MCF 10A (cell line): ENCODE measurements at places on chromosomes 1 and 21. TPM values are rescaled to one million over a fixed set of nuclear protein-coding genes. Genes with fewer than 3 reads are reported as not detected.
A peak's percentile ranks its signal among the peaks of the same experiment; 100 is the strongest.

DNA sequence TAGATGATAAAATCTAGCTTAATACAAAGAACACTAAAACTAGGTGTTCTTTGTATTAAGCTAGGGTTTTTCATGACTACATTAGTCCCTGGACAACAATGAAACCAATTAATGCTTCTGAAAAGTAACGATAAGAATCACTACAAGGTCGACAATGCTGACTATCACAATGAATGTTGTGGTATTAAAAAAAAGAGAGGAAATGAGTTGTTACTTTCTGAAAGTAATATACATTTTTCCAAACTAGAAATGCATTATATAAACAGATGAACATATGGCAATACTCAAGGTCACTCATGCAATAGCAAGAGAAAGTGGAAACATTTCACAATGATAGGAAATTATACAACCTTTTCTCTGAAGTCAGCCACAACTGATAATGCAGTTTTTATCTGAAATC lies 19.0 kb downstream of the DPH5 start:
- no peak for DNase-seq

DNA sequence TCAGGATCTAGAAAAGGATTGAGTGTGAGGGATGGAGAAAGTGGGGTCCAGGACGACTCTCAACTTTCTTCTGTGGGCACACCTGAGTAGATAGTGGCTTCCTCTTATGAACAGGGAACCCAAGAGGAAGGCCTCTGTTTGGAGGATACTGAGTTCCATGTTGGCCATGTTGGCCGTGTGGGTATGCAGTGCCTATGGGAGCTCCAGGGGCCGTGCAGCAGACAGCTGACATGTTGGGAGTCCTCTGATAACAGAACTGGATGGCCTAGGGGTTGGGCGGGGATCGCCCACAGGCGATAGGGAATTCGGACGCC lies 43.0 kb downstream of the TMEM53 start:
- DNase-seq: no peak

DNA sequence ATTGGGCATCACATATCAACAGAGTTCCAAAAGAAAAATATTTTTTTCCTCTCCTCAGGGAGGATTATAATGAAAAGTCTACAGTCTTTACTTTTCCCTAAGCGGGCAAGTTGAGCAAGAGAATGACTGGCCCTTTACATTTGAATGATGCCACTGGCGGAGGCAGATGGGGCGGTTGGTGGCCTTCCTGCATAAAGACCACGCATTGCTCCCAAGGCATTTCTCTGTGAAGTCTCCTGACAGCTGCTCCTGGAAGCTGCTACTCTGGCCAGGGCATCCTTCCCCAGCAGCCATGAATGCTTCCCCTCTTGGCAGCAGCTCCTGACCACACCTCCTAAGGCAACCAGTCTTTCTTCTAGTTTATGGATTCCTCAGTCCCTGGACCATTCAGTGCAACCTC lies 161.1 kb upstream of the RRP15 start:
- DNase-seq: no peak

LEPROT gene
- total RNA-seq: 63.1 and 66.9 TPM in 2 replicates

GPR52 gene
- total RNA-seq: 0.86 and 1.2 TPM in 2 replicates

DNA sequence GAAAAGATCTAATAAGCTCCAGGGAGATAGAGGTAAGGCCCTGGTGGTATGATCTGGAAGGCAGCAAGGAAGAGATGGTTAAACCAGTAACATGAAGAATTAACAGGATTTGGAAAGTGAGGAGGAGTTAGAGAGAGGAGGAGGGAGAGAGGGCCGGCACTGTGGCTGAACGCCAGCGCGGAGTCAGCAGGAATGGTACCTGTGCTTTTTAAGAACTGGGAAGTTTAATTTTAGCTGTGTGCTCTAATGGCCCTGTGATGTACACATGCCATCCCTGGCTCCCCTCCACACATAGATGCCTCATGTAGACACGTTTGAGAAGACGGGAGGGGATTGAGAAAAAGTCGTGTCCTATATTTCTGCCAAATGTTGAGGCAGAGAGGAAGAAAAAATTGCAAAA lies 13.8 kb upstream of the AVPR1B start:
- DNase-seq: no peak

GRCh38 chr1:229991104-229991513 lies 75.9 kb upstream of the GALNT2 start:
- DNase-seq: no peak

DNA sequence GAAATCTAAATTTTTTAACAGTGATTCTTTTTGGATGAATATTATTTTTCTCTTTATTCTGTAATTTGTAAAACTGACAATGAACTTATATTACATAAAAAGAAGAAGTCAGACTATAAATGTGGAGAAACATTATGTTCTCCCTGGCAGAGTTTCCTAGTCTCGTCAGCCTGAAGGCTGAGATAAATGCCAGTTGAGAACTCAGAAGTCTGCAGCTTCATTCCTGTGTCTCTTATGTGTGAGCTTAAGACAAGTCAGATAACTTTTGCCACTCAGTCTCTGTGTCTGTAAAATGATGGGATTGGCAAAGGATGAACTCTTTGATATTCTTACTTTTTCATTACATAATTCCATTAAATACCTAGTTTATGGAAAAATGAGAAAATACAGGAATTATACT lies 568.8 kb upstream of the ZRANB2 start:
- DNase-seq: no peak

GRCh38 chr1:182633657-182634281 lies 29.6 kb upstream of the RGS16 start:
- DNase-seq: no peak

GRCh38 chr1:234721476-234722269 lies 111.7 kb upstream of the IRF2BP2 start:
- peak; percentile 75 for DNase-seq
